A549 treated with CpdA at 1 μM for 4 hours (cell line): ENCODE measurements at places on chromosomes 11 and 22. TPM values are rescaled to one million over a fixed set of nuclear protein-coding genes. Genes with fewer than 3 reads are reported as not detected.

The C11orf87 gene
- total RNA-seq: 0.01 to 0.03 TPM (median 0.02 TPM) in 3 of 5 replicates, not detected in the others

The MAJIN gene
- total RNA-seq: 0.10 TPM in 1 of 5 replicates, not detected in the others

The CHST1 gene
- 1.0 to 1.5 TPM (median 1.2 TPM) in 5 replicates for total RNA-seq

The NDUFV1 gene
- 138 to 149 TPM (median 148 TPM) in 5 replicates for total RNA-seq

The RIMBP3C gene
- total RNA-seq: 0.10 to 0.26 TPM (median 0.24 TPM) in 5 replicates

The MAPK8IP2 gene
- 2.1 to 4.2 TPM (median 3.8 TPM) in 5 replicates for total RNA-seq

The TUBA8 gene
- total RNA-seq: 0.30 to 0.78 TPM (median 0.55 TPM) in 5 replicates

The NAALAD2 gene
- not detected in 5 replicates for total RNA-seq

The SPI1 gene
- total RNA-seq: 0.11 TPM in 1 of 5 replicates, not detected in the others

The OR6Q1 gene
- total RNA-seq: not detected in 5 replicates

The FGF4 gene
- total RNA-seq: not detected in 5 replicates

The SLC3A2 gene
- 884 to 1,045 TPM (median 1,010 TPM) in 5 replicates for total RNA-seq

The IGLL1 gene
- not detected in 5 replicates for total RNA-seq

The SLC17A6 gene
- not detected in 5 replicates for total RNA-seq

The CD3E gene
- total RNA-seq: not detected in 5 replicates

The KCNK7 gene
- 0.45 to 1.1 TPM (median 0.59 TPM) in 5 replicates for total RNA-seq

The RBM14 gene
- total RNA-seq: 62.2 to 81.0 TPM (median 71.8 TPM) in 5 replicates

The PRODH gene
- 0.28 to 1.3 TPM (median 0.54 TPM) in 5 replicates for total RNA-seq

The PRR33 gene
- 0.02 TPM in 1 of 5 replicates, not detected in the others for total RNA-seq
